ENCODE measurements at places on chromosomes 2 and 18. TPM values are rescaled to one million over a fixed set of nuclear protein-coding genes. Genes with fewer than 3 reads are reported as not detected.

Gene BCL11A
- total RNA-seq = 4.3 TPM

Gene CHRNG
- total RNA-seq = not detected

Gene CCDC102B
- 3.5 TPM for total RNA-seq

DNA sequence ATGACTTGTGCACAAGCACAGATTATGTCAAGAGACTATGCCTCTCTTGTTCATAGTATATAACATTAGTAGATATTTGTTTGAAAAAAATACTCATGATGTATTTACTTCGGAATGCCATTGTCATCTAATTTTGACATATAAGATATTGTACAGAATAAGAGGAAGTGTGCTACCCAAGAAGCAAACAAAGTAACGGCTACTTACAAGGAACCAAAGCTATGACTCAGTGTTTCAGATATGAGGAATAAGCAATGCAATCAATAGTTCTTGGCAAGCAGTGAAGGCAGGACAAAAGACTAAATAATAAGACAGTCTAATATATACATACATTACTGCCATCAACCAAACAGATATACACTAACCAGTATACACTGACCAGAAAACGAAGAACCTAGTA lies 256.3 kb downstream of the CCDC178 start:
- H3K27me3 ChIP-seq = peaks cover 57% of the 10 kb centered on the region
- no peaks in the 10 kb centered on the region for H3K4me1 ChIP-seq
- H3K36me3 ChIP-seq = no peaks in the 10 kb centered on the region
- no peak overlapping the region for H3K4me3 ChIP-seq
- H3K27ac ChIP-seq = no peak overlapping the region

DNA sequence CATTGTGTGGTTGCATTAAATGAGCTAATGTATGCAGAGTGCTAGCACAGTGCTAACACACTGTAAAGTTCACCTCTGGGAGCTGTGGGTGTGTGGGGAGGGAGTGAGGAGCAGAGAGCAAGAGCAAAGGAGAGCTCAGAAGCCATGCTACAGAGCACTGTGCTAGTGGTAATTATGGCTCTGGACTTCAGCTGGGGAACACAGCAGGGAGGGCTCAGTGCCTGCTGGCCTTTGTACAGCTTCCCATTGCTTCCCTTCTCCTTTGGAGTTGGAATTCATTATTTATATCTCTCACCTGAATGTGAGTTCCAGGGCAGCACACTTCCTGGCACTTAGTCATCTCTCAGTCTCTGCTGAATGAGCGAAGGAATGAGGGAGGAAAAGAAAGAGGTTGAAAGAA lies 2.5 kb upstream of the PLA2R1 start:
- H3K27me3 ChIP-seq = no peaks in the 10 kb centered on the region
- peaks cover 16% of the 10 kb centered on the region for H3K4me1 ChIP-seq
- H3K27ac ChIP-seq = no peak overlapping the region
- no peak overlapping the region for H3K4me3 ChIP-seq
- no peak for DNase-seq
- no peaks in the 10 kb centered on the region for H3K36me3 ChIP-seq

DNA sequence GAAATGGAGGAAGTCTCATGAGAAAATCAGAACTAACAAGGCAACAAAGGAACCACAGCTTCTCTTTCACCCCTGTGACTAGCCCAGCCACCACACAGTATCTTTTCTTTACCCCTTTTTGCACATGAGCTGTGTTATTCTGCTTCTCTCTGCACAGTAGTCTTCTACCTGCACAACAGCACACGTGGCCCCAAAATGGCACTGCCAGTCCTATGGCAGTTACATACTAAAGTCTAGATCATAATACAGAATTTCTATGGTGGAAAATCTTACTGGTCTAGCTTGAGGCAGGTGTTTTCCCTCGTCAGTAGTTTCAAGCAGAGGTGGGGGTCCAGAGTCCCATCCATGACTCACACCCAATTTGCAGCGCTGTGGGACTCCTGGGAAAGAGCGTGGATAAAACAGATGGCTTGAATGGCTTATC lies 177.7 kb downstream of the DIS3L2 start:
- no peaks in the 10 kb centered on the region for H3K27me3 ChIP-seq
- peaks cover 22% of the 10 kb centered on the region for H3K36me3 ChIP-seq
- no peak overlapping the region for H3K4me3 ChIP-seq
- no peak overlapping the region for H3K27ac ChIP-seq

Gene SCYGR6
- not detected for total RNA-seq

Gene CXCR2
- not detected for total RNA-seq

All from MCF 10A (cell line).